ENCODE measurements at places on chromosomes 2 and 18. TPM values are rescaled to one million over a fixed set of nuclear protein-coding genes. Genes with fewer than 3 reads are reported as not detected.

Gene SOX11
- total RNA-seq = 0.78 TPM

Gene UPP2
- total RNA-seq = not detected

Gene ADRA2B
- 0.12 TPM for total RNA-seq

Gene MGAT4A
- total RNA-seq = 154 TPM

Gene MOCOS
- total RNA-seq = 5.6 TPM

Gene ZAP70
- total RNA-seq = 2.8 TPM

Gene RND3
- 41.8 TPM for total RNA-seq

Gene LHCGR
- not detected for total RNA-seq

Gene CWC22
- 12.3 TPM for total RNA-seq

Gene ZC3H6
- total RNA-seq = 5.5 TPM

Gene FBXO15
- total RNA-seq = not detected

Gene RMDN2
- 28.1 TPM for total RNA-seq

DNA sequence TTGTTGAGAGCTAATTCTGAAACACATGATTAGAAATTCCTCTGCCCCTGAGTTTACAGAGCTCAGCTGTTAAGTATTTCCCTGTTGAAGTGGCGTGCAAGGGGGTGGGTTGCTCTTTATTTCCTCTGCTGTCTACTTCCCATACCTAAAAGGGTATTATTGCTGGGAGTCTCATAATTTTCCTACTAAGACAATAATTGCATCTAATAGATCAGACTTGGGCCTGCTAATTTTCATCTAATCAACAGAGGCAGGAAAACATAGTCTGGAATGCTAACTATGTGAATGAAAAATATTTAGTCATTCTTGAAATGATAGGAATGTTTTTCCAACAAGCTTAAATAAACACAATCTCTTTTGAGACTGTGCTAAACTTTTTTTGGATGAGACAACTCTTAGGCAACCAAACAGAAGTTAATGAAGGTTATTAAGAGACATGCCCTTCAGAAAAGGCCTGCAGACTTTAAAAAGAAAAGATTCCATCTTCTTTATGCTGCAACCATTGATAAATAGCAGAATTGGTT lies 111.4 kb downstream of the FEZ2 start:
- no peak for DNase-seq

DNA sequence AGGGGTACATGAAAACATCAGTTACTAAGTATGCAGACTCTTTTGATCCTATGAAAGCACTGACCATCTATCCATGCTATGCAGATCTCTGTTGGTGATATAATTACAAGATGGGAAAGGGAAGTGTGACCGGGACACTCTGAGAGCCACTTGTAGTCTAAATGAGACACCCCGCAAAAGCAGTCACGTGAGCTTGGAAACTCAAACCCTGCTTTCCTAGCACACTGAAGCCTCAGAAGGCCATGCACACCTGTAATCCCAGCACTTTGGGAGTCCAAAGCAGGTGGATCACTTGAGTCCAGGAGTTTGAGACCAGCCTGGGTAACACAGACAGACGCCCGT lies 137.5 kb downstream of the INO80D start:
- no peak for DNase-seq

DNA sequence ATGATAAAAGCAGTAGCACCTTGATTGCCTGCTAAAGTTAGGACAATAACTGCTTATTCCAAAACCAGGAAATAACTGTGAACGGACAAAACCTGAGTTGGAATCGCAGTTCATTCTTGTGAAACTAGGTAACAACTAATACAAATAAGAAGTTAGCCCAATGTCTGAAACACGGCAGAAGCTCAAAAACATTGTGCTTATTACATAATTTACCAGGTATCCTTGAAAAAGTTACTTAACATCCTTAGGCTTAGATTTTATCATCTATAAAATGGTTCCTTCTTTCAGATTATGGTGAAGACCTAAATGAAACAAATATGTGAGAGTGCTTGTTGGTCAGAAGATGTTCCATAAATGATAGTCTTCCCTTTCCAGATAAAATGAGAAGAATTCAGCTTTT lies 32.4 kb downstream of the RTN4 start:
- DNase-seq = no peak

DNA sequence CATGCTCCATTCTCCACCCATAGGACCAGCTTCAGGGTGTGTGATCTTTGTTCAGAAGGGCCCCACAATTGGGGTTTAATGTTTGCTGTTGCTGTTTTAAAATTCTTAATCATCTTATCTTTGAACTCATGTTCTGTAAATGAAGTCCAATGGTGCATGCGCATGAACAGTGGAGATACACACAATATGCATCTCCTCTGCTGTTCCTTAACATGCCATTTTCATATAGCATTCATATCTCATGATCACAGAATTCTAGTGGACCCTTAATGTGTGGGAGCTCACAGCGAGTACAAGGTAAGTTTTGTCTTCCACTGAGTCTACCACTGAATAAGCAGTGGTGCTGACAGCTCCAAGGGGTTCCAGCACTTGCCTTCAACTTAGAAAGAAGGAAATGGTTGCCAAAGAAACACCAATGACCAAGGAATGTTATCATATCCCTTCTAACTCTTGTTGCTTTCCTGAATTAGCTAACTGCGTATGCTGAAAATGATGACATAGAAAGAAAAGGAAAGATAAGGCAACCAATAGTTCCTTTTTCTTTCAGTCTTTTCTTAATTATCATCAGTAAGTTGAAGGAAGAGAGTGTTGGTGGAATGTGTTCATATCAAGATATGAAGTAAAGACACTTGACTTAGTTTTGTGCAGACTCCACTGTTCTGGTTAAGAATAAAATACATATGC lies 258.9 kb upstream of the FBXO11 start:
- no peak for DNase-seq

DNA sequence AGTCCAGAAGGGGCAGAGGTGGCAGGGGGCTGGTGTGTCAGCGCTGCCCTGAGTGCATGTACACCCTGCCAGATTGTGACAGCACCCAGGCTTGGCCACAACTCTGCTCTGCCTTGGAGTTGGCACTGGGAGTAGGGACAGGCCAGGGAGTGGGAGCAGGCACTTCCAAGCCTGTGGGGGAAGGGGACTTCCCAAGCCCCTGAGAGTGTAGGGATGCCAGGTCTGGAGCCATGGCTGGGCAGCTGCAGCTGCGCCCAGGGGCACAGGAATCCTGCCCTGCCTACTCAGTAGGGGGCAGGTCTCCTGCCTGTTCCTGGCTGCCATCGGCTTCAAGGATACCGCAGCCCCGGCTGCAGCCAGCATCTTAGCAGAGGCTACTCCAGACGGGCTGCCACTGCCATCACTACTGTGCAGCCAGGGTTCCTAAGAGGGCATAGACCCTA lies 109.4 kb downstream of the CALCRL start:
- no peak for DNase-seq

DNA sequence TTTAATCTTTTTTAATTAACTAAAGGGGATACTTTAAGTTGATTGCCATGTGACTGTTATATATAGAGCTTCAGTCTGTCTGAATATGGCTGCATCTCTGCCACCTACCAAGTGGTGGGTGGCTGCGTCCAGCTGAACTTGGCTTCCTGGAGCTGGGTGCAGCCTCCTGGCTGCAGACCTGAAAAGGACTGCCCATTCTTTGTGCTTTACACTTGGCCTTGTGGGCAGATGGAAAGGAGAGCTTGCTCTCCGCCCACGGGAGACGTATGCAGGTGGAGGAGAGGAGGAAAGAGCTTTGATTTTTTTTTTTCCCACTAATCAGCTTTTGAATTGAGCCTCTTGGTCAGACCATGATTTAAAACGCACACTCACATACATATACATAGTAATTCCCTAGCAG lies 34.7 kb downstream of the NCK2 start:
- DNase-seq = no peak

- DNase-seq = no peak
These were observed 81.9 kb downstream of the ADCYAP1 start for GRCh38 chr18:986552-986951.

DNA sequence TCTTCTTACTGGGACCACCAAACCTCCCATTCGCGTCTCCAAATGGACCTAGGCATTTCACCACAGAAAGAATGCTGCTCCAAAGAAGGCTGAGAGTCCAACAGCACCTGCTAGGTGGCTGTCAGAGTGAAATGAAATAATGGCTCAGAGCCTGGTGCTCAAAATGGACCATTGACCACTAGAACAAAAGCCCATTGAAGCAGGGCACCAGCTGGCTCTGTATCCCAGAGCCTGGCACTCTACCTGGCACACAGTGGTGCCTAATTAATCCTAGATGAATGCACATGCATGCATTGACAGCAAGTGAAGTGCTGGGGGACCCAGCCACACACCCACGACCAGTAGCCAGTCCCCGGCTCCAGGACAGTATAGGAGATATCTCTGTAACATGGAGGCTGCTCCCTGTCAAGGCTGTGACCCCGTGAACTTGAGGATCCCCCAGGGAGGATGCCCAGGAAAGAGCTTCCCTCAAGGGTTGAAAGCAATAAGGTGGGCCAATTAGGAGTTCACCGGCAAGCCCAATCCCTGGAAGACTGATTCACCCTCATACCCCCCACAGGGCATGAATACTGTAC lies 261.3 kb downstream of the TNS1 start:
- no peak for DNase-seq

- no peak for DNase-seq
These were observed 12.8 kb downstream of the PSMD1 start for GRCh38 chr2:231069379-231070054.

DNA sequence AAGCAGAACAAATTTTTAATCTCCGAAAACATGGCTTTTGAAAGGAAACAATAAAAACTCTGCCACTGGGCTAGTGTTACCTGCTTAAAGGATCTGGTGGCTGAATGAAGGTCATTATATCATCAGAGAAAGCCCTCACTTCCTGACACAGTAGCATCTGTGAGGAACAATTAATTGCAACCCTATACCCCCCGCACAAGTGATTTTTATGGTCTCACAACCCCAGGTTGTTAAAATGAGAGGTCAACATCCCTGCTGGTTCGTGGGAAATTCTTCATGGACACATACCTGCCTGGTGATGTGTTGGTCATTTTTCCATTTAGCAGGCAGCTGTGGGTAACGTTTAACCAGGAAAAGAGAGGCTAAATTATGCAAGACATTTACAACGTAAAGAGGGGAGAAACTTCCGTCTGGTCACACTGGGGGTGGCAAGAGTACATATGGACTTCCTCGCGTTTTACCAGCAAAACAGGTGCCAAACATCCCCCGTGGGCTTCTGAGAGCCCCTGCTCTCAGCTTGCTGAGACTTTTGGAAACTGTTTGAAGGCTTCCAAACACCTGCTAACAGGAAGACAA lies 29.2 kb downstream of the NIFK start:
- no peak for DNase-seq

- DNase-seq = no peak
These were observed 54.3 kb upstream of the LPIN2 start for GRCh38 chr18:3067165-3067661.

DNA sequence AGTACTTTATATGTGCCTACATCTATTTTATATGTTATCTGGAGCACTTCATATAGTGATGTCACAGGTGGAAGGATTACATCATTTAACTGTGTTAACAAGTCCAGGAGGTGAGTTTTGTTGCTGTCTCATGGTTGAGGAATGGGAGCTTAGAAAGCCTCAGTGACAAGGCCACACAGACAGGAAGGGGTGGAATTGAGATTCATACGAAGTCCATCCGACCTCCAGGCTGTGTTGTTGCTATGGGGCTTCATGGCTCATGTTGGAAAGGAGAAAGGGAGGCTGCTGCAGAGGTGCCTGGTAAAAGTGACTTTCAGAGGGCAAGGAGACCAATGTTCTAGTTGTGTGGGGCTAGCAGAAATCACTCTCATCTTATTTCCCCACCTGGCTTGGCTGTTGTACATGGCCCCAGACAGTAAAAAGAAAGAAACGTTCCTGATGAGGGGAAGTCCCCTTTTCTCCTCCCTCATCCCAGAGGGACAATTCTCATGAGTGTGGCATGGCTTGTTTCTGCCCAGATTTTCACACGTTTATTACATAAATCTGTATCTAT lies 31.0 kb upstream of the GREB1 start:
- no peak for DNase-seq

- no peak for DNase-seq
These were observed 386.7 kb downstream of the TGIF1 start for GRCh38 chr18:3836483-3837335.

DNA sequence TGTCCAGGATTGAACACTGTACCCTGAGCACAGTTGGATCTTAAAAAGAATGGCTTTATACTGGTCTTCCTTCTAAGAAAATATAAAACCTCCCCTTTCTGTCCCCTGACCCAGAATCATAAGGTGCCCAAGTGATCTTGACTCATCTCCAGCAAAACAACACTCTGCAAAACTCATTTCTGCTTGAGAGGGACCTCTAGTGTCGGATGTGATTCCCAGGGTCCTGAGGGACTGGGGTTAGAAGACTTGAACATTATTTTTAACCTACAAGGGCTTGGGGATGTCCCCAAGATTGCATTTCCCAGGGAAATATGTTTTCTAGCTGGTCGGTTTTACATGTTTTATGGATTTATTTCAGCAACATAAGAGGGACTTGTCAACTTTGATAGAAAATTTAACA lies 1318.5 kb upstream of the CELF4 start:
- DNase-seq = no peak

DNA sequence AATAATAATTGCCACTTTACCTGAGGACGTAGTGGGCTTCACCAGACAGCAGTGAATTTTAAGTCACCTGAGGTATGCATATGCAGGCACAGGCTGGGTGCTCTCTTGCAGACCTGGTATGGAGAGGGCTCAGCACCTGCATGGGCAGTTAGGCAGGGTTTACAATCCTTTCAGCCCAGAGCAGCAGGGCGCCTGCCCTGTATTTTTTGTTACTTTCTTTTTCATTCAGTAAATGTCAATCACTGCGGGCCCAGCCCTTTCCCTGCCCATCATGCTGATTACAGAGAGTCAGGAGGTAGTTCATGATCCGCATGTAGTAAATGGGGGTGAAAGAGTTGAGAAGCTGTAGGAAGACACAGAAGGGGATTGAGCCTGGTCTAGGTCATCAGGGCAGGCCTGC lies 147.0 kb upstream of the ALPP start:
- DNase-seq = no peak

- DNase-seq = no peak
These were observed 40.3 kb downstream of the OSBPL6 start for GRCh38 chr2:178234648-178235047.

DNA sequence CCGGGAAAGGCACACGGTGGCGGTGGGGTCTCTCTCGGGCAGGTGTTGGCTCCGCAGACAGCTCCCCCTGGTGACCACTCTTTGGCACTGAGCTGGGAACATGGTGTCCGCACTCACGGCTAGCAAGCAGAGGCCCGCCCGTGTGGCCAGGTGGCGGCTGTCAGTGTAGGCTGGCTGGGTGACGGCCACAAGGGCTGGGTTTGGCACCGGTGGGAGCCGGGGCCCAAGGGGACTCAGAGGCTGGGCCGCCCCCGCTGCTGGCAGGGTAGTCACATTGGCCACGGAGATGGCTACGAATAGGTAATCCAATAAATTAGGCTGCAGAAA lies 1071.7 kb downstream of the RPIA start:
- no peak for DNase-seq

DNA sequence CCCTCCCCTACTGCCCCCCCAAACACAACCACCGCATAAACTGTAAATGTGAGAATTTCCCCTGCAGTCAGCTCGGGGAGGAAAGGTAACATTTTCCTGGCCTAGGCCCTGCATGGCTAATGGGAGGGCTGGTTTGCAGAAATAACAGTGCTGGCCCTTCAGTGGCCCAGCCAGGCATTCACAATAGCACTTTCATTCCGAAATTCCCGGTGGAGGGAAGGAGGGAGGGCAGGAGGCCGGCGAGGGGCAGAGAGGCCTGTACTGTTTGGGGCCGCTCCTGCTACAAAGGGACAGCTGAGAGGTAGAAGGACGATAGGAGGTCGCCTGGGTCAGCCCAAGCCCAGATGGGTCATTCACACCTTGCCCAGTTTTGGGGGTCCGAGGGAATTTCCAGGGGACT lies 11.3 kb downstream of the CYP26B1 start:
- DNase-seq = no peak
